ENCODE measurements at places on chromosomes 6 and 20.

DNA sequence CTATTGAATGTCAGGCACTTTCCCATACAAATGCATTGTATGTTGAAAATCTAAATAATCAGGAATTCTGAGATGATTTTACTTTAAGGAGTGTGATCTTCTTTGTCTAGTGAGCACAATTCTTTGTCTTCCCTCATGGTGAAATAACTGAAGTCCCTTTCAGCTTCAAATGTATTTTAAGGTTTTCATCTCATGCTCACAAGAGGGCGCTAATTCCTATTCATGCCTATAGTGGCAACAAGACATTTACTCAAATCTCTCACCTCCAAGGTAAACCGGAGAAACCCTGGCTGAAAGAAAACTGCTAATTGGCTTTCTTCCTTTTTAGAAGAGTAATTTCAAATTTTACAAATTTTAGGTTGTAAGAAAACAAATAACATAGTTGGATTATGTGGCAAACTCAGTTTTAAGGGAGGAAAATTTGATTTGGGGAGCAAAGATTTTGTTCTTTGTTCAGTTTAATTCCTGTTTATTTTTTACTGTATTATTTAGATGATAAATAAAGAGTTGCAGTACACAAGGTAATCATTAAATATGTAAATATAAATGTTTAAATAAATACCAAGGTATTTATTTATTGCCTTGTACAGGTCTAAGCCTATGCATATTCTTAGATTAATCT is 69.1 kb downstream of the SLC35F1 start:
- DNase-seq = no peak

DNA sequence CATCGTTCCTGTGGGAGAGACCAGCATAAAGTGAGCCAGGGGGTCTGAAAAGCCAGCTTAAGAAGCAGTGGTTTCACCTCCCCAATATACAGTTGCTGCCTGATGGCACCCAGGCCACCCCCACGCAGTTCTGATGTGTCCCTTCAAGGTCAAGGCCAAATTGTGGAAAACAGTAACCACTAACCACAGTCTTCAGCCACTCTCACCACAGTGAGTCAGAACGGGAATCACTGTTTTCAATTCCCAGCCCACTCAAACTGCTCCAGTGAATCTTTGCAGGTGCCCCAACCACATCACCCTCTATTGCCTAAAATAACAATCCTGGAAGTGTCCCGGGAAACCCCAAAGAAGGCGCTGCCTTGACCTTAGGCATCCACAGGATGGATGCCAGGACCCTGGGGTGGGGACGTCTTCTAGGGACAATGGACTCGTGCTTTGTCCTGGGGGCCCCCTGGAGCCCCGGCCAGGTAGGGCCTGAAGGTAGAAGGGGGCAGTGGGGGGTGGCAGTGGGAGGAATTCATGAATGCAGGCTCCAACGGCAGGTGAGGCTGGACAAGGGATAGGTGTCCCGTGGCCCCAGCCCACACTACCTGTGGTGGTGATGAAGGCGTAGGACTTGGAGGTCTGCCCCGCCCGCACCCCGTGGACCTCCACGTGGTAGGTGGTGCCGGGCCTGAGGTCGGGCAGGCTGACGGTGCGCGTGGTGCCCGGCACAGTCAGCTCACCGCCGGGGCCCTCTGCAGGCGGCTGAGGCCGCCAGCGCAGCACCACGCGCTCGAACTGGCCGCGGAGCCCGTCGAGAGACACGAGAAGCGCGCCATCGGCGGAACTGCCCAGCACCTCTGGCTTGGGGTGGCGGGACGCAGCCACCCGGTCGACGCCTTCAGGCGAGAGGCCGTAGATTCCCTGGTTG is 22.2 kb downstream of the TNXB start:
- DNase-seq = no peak

GRCh38 chr6:145904391-145904790 is 59.8 kb downstream of the SHPRH start:
- no peak for DNase-seq

DNA sequence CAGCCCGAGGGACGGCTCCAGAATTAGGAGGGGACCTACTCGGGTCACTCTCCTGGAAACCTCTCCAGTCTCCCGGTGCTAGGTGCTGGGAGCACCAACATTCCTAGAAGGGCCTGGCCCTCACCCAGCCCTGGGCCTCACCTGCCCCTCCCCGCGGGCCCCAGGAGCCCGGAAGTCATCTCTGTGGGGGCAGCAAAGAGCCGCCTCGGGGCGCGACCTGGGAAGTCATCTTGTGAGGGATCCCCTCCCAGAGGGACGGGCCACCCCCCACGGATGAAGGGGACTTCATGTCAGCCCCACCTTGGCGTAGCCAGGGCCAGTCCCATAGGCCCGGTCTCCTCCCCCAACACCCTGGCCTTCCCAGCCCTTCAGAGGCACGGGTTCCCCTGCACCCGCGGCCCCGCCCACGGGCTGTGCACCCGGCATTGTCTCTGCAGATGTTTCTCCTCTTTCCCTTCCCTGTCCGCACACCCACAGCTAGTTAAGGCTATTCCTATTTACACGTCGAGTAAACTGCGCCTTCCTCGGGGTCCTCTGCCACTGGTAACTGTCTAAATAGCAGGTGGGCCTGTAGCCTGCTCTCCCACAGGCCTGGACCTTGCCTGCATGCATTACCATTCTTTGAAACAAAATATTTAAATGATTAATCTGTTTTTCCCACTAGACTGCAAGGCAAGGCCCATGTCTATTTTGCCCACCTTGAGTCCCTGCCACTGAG is 896 bp upstream of the RNASET2 start:
- DNase-seq = no peak

DNA sequence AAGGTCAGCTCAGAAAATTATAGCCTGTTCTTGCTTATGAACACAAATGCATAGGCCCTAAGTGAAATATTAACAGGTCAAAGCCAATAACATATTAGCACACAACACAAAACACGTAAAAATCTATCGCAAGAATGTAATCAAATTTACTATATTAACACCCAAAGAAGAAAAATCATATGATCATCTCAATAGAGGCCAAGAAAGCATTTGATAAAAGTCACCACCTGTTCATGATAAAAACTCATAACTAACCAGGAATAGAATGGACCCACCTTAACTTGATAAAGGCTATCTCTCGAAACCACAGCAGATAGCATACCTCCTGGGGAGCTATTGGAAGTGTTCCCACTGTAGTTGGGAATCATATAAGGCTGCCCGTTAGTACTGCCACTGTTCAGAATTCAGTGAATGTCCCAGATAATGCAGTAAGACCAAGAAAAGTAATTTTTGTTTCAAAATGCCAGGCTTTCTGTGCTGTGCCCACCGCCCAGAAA is 21.6 kb downstream of the POFUT1 start:
- no peak for DNase-seq

GRCh38 chr20:22719167-22719591 is 134.8 kb upstream of the FOXA2 start:
- no peak for DNase-seq

DNA sequence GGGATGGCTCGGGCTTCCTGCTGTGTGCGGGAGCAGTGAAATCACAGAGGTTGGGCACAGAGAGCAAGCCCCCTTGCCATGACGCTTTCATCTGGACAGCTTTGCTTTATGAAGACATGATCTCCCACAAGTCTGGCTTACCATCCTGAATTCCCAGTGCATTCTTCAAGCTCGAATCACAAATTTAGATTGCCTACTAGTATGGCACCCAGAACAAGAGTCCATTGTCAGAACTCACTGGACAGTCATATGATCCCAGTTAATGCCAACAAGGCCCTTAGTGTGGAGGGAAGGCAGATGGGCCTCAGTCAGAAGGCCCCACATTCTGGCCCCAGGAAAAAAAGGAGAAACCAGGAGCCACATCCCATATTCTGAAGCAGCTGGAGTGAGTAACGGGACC is 147.3 kb upstream of the FOXQ1 start:
- no peak for DNase-seq

- DNase-seq = no peak
Observed at GRCh38 chr6:87139236-87139635, 16.1 kb upstream of the ZNF292 start.

GRCh38 chr6:125188037-125188436 is 34.5 kb downstream of the TPD52L1 start:
- no peak for DNase-seq

- DNase-seq = no peak
Observed at GRCh38 chr6:24031496-24031895, 94.5 kb upstream of the NRSN1 start.

DNA sequence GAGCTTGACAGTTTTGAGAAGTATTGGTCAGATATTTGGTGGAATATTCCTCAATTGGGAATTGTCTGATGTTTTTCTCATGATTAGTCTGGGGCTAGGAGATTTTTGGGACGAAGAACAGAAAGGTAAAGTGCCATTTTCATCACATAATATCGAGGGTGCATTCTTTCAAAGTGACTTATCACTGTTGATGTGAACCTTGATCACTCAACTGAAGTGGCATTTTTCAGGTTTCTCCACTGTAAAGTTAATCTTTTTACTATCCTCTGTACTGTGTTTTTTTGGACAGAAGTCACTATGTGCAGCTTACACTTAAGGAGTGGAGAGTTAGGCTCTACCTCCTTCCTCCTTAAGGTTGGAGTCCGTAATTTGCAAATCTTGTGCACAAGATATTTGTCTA is 39.2 kb downstream of the PTCHD4 start:
- DNase-seq = no peak

GRCh38 chr6:33392595-33392948 is 949 bp downstream of the KIFC1 start:
- no peak for DNase-seq

DNA sequence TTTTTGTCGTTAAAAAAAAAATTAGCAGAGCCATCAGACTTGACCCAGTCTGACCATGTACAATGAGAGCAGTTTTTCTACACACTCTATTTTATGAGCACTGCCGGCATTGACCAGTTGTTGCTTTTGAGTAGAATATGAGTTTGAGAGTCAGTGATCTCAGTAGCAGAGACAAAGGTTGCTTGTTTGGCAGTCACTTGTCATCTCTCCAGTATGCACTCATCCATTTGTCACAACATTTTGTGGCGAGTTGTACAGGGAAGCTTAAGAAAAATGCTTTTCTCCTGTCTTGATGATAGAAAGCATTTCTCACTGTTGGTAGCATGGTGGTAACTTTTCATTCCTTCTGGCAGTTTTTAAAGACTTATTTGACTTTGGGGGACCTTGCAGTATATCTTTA is 159.9 kb downstream of the MMS22L start:
- DNase-seq = no peak

DNA sequence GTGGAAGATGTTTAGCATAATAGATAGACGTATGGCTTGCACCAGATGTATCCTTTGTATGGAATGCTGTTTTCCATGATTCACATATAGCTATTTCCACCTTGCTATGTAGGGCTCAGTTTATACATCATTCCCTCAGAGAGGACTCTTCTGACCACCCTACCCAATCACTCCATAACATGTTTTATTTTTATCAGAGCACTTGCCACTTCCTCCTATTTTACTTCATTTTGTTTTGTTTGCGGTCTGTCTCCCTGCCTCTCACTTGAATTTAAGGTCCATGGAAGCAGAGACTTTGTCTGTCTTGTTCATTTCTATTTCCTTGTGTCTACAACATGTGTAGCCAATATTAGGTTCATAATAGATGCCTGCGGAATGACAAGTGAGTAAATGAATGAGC is 266.9 kb upstream of the CITED2 start:
- DNase-seq = no peak

- DNase-seq = no peak
Observed at GRCh38 chr6:126034656-126035055, 48.3 kb downstream of the TRMT11 start.

DNA sequence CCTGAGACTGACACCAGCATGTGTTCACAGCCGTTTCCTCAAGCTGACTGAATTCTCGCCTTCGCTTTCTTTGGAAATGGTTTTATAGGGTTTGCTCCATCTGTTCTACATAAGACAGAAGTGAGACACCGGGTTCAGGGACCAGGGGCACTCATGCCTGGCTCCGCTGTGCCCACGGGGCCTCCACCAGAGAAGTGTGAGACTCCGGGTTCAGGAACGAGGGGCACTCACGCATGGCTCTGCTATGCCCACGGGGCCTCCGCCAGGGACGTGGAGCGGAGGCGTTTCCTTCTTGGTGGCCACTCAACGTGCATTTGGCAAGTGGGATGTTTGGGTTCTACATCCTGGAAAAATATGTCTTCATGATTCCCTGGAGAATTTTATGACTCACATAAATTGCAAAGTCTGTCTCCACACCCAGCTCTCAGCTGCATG is 106.6 kb downstream of the RNASET2 start:
- DNase-seq = no peak

DNA sequence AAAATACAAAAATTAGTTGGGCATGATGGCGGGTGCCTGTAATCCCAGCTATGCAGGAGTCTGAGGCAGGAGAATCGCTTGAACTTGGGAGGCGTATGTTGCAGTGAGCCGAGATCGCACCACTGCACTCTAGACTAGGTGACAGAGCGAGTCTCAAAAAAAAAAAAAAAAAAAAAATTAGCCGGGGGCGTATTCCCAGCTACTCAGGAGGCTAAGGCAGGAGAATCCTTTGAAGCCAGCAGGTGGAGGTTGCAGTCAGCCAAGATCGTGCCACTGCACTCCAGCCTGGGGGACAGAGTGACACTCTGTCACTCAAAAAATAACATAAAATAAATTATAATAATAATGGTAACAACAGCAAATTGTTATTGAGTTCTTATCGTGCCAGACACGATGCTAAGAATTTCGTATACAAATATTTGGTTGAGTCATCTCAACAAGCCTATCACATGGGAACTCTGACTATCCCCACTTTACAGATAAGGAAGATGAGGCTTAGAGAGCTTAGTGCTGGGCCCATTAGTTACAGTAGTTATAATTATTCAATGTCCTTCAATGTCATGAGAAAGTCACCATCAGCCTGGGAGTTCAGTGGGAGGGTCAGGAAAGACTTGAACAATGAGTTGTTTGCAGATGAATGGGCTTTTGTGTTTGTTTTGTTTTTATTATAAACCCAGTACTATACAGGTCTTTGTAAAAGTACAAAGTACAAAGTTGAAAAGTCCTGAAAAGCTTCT is 19.4 kb downstream of the C6orf15 start:
- DNase-seq = no peak

DNA sequence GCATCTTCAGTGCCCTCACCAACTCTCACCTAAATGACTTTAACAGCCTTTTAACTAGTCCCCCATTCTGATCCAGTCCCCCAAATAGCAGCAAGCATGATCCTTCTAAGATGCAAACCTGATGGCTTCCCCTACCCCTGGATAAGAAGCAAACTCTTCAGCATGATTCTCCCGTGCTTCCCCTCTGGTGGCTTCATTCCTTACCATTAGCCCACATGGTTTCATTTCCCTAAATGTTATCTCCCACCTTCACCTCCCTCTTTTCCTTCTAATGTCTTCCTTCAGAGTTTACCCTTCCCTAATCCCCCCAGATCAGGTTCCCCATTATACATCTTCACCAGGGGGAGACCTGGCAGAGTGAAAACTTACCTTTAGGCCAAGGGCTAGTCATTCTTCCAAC is 4.0 kb upstream of the RAB5IF start:
- no peak for DNase-seq

- DNase-seq = no peak
Observed at GRCh38 chr20:50298554-50299324, 108.1 kb downstream of the CEBPB start.

DNA sequence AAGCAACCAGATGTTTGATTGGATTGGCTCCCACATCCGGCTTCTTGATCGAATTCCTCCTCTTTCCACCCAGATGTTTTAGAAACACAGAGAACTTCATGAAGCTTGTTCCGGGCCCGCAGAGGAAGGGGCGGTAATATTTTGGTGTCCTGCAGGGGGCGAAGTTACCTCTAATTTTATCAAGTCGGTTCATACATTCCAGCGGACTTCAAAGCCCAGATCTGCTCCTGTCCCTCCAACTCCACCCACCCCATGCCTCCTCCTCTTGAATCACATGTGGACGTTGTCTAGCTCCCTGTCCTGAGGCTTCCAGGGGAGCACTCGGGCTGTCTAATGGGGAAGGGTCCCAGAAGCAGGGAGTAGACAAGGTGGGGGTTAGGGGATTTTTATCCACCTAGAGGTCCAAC is 2.9 kb upstream of the BMP6 start:
- DNase-seq = no peak
